ENCODE measurements at places on chromosomes 7 and 10.

DNA sequence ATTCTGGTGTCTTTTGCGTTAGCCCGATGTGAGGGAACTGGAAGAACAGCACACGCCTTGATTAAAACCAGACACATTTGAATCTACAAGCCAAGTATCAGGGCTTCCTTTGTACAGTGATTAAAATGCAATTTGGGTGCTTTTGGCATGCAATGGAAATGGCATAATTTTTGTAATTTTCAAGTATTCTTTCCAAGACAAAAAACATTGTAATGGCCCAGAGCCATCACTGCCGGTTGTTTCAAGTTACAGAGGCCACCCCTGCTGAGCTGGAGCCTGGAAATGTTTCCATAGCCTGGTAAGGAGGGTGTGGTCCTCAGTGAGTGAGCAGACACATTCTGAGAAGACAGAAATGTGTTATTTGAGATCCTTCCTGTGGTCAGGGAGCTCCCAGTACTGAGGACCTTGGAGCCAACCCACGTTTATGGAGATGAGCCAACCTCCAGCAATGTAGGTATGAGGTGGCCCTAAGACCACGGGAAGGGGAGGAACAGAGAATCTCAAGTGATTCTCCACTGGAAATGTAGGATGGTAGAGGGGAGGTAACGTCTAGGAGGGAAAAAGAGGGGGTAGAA lies 20.9 kb downstream of the TEX36 start:
- no peaks in the 10 kb centered on the region for H3K36me3 ChIP-seq
- no peaks in the 10 kb centered on the region for H3K27me3 ChIP-seq
- no peak overlapping the region for H3K4me3 ChIP-seq
- DNase-seq = no peak
- H3K4me1 ChIP-seq = no peaks in the 10 kb centered on the region
- H3K27ac ChIP-seq = no peak overlapping the region

- H3K27ac ChIP-seq = no peak overlapping the region
- no peak overlapping the region for H3K4me3 ChIP-seq
- H3K27me3 ChIP-seq = no peaks in the 10 kb centered on the region
- H3K36me3 ChIP-seq = no peaks in the 10 kb centered on the region
These were observed 35.2 kb downstream of the BTBD16 start for GRCh38 chr10:122306282-122306681.

GRCh38 chr7:86598721-86599120 lies 45.0 kb upstream of the GRM3 start:
- no peak overlapping the region for H3K4me3 ChIP-seq
- no peak for DNase-seq
- H3K27ac ChIP-seq = no peak overlapping the region
- H3K4me1 ChIP-seq = no peaks in the 10 kb centered on the region

GRCh38 chr10:75651417-75651816 lies 220.0 kb downstream of the LRMDA start:
- peak; percentile 36 for DNase-seq
- H3K36me3 ChIP-seq = no peaks in the 10 kb centered on the region
- H3K27me3 ChIP-seq = no peaks in the 10 kb centered on the region

GRCh38 chr7:105590793-105591192 lies 9.5 kb upstream of the EFCAB10 start:
- H3K4me1 ChIP-seq = no peaks in the 10 kb centered on the region
- H3K27me3 ChIP-seq = no peaks in the 10 kb centered on the region
- no peak for DNase-seq
- no peaks in the 10 kb centered on the region for H3K36me3 ChIP-seq
- H3K27ac ChIP-seq = no peak overlapping the region

DNA sequence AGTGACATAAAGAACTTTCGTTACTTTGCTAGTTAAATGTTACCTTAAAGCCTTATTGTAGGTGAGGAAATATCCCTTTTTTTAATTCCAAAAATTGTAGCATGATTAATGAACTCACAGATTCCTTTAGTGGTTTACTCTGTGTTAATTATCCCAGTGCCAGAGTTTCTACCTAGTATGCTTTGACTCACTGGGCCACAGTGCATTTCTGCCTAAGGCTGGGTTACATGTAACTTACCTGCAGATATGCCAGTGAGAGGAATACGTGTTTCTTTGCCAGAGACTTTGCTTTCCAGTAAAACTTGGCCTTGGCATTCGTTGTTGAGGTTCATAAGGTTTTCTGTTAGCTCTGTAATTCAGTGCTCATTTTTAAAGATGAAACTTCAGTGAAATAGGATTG lies 380.8 kb upstream of the LRGUK start:
- H3K27ac ChIP-seq = peak overlapping the region; percentile 62
- no peak overlapping the region for H3K4me3 ChIP-seq
- peaks cover 38% of the 10 kb centered on the region for H3K4me1 ChIP-seq
- H3K27me3 ChIP-seq = no peaks in the 10 kb centered on the region
- no peak for DNase-seq
- no peaks in the 10 kb centered on the region for H3K36me3 ChIP-seq

DNA sequence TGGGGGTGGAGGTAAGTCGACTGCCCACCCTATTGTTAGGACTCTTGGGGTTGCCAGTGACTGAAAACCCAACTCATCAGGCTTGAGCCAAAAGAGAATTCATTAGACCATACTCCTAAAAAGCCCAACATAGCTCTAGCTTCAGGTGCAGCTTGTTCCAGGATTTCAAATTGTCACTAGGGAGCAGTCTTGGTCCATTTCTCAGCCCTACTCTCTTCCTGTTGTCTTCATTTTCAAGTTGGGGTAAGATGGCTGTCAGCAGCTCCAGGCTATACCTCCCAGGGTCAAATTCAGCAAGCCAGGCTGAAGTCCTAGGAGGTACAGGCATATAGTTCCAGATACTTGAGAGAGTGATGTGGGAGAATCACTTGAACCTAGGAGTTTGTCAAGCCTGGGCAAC lies 14.9 kb upstream of the COL13A1 start:
- no peak overlapping the region for H3K4me3 ChIP-seq
- DNase-seq = no peak
- no peaks in the 10 kb centered on the region for H3K4me1 ChIP-seq
- no peak overlapping the region for H3K27ac ChIP-seq
- no peaks in the 10 kb centered on the region for H3K36me3 ChIP-seq
- no peaks in the 10 kb centered on the region for H3K27me3 ChIP-seq

GRCh38 chr10:26869528-26869927 lies 8.8 kb upstream of the ABI1 start:
- no peak overlapping the region for H3K4me3 ChIP-seq
- H3K36me3 ChIP-seq = no peaks in the 10 kb centered on the region
- no peaks in the 10 kb centered on the region for H3K27me3 ChIP-seq
- peak overlapping the region; percentile 43 for H3K27ac ChIP-seq
- DNase-seq = peak; percentile 77

- no peaks in the 10 kb centered on the region for H3K4me1 ChIP-seq
- H3K4me3 ChIP-seq = no peak overlapping the region
- no peak for DNase-seq
- H3K27me3 ChIP-seq = no peaks in the 10 kb centered on the region
These were observed 42.4 kb downstream of the ZNF487 start for GRCh38 chr10:43479275-43479674.
